Skeletal muscle cell (primary cell): ENCODE measurements at places on chromosomes 12 and 14.

GRCh38 chr14:34020014-34020413, 69.1 kb upstream of the EGLN3 start:
- DNase-seq: no peak

GRCh38 chr12:91249518-91250272, 67.1 kb upstream of the DCN start:
- no peak for DNase-seq

DNA sequence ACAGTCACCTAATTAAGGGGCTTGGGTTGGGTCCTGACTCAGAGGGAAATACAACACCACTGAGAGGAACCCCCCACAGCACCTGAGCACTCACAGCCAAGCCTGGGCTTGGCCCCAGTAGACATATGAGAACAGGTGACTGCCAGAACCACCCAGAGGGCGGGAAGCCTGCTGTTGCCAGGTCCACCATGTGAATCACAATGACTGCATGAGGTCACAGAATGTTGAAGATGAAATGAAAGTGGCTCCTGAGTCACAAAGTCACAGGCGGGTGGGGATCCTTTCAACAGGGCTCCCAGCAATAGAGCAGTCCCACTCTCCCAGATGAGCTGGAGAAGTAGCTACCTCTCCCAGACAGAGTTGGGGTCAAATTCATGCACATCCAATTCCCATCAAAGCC, at the start of gene LRRC74A:
LRRC74A (plus strand) TSS at position 287 of the 400 bp plus-strand sequence. CDS start 290 bp downstream, outside the sequence.
- no peak for DNase-seq

- DNase-seq: no peak
Observed at GRCh38 chr14:105316577-105316941, 2.0 kb downstream of the PACS2 start.

DNA sequence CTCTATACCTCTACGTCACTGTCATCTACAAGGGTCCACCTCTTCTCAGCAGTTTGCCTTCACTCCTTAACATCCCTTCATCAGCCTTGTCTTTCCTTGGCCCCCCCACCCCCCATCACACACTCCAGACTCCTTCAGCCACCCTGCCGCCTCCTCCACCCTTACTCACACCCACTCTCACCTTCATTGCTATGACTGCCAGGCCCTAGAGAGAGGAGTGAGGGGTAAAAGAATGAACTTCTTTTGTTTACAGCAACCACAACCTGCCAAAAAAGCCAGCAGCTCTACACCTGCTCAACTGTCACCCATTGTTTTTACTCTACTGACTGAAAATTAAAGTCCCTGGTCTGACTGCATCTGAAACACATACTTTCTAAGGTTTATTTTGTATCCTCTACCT, 112.8 kb downstream of the DUSP6 start:
- DNase-seq: no peak

DNA sequence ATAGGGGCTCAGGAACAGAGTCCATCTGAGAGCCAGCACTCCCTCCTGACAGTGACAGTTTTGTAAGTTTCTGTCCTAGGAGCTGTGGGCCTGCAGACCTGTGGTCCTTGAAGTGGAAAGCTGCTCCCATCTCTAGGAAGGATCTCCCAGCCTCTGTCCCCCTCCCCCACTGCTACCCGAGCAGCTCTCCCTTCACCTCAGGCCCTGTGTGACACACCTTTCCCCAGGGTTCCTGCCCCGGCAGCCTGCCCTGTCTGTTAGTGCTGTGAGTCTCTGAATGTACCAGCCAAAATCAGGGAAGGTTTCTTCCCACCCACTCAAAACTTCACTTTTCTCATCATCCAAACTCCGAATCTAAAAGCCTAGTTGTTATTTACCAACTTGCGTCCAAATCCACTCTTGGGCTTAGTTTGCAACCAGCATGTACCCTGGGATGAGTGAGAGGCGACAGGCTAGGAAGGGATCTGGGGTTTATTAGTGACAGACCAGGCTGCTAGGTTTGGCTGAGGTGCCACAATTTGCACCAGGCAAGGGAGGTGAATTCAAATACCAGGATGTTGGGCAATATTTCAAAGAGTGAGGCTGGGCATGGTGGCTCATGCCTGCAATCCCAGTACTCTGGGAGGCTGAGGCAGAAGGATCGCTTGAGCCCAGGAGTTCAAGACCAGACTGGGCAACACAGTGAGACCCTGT, 39.9 kb downstream of the NINJ2 start:
- DNase-seq: no peak

DNA sequence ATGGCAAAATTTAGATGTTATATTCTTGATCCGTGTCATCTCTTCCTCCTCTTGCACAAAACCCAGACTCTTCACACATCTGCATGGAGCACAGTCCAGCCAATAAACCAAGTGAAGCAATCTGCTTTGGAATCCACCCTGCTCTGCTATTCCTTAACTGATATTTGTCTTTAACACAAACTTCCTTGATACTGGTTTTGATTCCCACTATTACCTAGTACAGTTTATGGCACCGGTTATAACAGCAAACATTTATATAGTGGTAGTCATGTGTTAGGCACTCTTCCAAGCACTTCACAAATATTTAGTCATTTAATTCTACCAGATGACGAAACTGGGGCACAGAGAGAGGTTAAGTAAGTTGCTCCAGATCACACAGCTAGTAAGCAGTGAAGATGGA, 12.5 kb downstream of the STYK1 start:
- DNase-seq: no peak

DNA sequence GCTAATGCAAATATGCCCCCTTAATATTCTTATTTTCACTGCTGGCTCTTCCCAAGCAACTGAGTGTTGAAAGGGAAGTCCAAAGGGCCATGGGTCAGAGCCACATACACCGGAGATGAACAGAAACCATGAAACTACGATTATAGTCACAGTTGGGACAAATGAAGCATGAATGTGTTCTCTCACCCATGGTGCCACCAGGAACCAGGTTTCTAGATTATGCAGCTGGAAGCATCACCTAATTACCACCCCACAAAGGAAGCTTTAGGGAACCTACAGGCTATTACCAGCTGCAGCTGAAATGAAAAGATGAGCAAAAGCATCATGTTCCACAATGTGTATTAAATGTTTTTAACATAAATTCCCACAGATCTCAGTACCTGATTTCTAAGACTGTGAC, 15.4 kb downstream of the TMTC1 start:
- no peak for DNase-seq

DNA sequence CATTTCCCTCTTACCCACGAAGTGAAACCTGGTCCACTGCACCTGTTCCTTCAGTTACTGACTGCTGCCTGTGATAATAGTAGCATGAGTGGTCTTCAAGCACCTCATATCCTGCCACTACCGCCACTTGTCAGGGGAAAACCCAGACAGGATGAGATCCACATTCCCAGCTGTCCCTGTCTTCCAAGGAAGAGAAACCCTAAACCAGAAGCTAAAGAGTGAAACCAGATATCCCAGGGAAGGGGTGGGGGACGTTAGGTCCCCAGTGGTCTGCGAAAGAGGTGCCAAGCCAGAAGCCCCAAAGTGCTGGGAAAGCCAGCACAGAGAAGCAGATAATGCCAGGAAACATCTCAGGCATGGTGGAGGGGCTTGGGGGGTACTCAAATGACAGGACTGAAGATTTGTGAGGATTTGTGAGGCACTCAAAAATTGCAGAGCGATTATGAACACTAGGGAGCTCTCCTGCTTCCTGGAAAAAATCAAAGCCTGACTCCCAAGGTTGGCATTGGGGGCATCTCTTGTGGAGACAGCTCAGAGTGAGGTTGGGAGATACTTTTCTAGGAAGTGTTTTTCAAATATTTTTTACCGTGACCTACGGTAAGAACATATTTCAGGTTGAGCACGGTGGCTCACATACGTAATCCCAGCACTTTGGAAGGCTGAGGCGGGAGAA, 77.9 kb downstream of the TMEM30B start:
- peak; percentile 69 for DNase-seq

DNA sequence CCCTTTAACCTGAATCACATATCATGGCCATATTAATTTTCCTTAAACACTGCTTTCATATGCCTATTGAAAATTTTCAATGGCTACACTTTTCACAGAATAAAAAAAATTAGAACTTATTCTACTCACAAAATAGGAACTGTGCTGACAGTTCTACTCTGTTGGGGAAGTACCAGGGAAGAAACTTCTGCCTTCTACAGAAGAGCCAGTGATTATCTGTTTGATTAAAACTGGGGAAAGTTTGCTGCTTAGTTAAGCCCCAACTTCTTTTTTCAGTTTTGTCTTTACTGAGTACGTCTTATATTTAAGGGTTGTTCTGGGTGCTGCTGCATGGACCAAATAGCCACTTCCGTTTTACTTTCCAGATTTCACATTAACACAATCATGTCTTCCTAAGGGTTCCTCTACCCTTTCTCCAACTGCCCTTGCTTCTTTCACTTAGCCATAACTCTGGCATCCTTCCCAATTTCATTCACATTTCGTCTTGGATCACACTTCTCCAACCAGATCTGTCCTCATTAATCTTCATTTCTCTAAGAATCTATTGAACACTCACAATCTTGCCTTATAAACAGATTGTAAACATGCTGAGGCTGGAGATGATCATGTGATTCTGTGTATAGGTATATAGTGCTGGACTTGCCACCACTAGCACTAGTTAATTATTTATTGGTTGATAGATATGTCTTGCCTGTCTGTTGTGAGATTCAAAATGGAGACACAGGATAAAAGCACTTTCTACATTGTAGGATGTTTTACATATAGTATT, 1.9 kb upstream of the SEL1L start:
- no peak for DNase-seq

- no peak for DNase-seq
Observed at GRCh38 chr12:122304924-122305323, 38.6 kb upstream of the VPS33A start.

DNA sequence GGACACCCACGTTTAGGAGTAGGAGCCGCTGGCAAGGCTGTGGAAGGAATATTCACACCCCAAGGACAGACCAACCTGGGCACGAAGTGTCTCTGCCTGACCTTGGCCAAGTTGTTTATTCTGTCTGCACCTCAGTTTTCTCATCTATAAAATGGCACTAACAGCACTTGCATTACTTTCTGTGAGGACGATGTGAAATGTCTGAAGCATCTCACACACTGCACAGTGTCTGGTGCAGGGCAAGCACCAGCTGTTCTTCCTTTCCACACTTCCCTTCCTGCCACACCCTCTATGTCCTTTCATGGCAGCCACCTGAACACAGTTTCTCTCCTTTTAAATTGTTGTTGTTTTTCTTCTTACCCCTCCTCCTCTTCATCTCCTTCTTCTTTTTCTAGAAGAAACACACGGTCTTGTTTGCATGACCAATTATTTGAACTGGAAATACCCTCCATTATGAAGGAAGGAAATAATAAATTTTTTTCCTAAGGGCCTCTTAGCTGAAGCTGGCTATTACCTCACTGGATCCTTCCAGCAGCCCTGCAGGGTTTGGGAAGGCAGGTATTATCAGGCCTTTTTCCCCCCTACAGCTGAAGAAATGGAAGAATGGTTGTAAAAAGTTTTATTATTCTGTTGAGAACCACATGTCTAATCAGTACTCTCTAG, 42.9 kb upstream of the ATP23 start:
- DNase-seq: no peak

DNA sequence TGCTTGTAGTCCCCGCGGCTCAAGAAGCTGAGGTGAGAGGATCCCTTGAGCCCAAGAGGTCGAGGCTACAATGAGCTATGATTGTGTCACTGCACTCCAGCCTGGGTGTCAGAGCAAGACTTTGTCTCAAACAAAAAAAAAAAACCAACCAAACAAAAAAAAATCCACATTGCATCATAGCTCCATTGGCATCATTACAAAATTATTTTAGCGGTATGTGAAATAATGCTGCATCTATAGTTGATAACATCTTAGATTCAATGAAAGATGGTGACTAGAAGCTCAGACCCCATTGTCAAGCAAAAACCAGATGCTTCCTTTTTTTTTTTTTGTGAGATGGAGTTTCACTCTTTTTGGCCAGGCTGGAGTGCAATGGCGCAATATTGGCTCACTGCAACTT, 14.8 kb upstream of the PTHLH start:
- no peak for DNase-seq

- DNase-seq: no peak
Observed at GRCh38 chr14:76235628-76236027, 83.9 kb downstream of the GPATCH2L start.

- no peak for DNase-seq
Observed at GRCh38 chr12:117816-118345, 51.3 kb downstream of the IQSEC3 start.

- peak; percentile 90 for DNase-seq
Observed at GRCh38 chr12:88334271-88334670, 192.2 kb downstream of the TMTC3 start.

DNA sequence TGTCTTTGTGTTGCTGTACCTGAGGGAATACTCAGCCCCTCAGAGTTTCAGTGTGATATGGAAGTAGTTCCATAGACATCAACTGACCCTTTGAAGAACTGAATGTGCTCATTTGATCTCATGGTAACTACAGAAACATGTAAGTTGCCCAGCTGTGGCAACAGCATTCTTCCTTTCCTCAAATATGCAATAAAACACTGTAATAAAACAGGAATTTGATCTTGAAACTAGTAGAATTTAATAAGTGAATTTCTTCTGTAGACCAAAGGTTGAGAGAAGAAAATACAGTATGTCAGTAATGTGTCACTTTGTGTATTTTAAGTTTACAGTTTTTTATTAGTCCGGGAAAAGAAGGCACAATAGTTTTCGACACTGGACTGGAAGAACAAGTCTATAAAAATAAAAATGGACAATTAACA, 31.9 kb downstream of the KCTD10 start:
- DNase-seq: peak; percentile 65

- peak; percentile 33 for DNase-seq
Observed at GRCh38 chr14:79011091-79011919, 841.1 kb downstream of the NRXN3 start.

- no peak for DNase-seq
Observed at GRCh38 chr14:31939934-31940333, 137.2 kb upstream of the ARHGAP5 start.

DNA sequence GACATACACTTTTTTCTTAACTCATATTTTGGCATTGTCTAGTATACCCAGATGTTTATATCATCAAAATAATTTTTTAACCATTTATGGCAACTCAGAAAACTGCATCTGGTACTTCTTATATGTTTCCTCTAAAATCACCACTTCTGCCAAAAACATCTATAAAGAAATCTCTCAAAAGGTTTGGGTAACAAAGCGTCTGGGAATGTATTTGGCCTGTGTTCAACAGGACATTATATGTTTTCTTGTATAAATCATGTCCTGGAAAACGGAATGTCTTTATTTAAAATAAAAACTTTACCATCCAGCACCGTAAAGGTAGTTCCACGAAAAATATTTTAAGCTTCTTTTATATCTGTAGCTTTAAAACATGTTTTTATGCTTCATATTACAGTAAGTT, 36.1 kb upstream of the FBLN5 start:
- no peak for DNase-seq

DNA sequence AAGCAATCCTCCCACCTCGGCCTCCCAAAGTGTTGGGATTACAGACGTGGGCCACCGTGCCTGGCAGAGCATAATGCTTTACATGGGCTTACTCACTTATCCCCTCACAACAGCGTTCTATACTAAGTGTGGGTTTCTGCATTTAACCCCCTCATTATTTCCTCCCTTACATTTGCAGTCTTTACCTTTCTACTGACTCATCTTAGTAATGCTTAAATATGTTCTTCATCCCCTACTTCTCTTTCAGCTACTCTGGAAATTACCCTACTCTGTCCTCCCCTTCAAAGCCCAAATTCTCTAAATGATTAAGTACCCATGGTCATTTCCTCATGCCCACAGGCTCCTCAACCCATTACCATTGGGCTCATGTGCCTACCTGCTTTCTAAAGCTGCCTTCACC, 40.7 kb downstream of the NKX2-1 start:
- no peak for DNase-seq

- no peak for DNase-seq
Observed at GRCh38 chr12:64400041-64400440, 4.2 kb upstream of the XPOT start.
